ENCODE measurements at places on chromosomes 2 and 18.

DNA sequence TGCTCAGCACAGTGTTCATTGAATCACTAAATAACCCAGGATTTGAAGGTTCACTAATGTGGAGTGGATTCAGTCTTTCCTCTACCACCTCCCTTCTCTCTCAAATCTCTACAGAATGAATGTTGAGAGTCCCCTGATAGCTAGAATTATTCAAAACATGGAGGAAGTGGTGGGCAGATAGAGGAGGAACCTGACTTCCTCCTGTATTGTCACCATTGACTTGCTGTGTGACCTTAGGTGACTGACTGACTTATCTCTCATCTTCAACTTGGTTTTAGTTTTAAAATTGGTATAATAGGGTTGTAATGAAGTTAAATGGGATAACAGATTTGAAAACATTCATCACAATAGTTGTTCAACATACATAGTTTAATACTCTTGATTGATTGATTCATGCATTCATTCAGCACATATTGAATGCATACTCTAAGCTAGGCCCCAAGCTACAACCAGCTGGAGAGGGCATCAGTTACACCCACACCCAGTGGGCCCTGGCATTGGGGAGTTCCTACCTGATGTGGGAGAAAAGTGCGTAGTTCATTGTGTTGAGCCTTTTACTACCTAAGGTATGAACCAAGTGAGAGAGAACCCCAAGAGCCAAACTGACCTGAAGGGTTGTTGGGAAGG is 96.0 kb downstream of the WDR7 start:
- DNase-seq, result no peak

GRCh38 chr2:189849550-189849949 is 65.3 kb downstream of the PMS1 start:
- DNase-seq, result no peak

DNA sequence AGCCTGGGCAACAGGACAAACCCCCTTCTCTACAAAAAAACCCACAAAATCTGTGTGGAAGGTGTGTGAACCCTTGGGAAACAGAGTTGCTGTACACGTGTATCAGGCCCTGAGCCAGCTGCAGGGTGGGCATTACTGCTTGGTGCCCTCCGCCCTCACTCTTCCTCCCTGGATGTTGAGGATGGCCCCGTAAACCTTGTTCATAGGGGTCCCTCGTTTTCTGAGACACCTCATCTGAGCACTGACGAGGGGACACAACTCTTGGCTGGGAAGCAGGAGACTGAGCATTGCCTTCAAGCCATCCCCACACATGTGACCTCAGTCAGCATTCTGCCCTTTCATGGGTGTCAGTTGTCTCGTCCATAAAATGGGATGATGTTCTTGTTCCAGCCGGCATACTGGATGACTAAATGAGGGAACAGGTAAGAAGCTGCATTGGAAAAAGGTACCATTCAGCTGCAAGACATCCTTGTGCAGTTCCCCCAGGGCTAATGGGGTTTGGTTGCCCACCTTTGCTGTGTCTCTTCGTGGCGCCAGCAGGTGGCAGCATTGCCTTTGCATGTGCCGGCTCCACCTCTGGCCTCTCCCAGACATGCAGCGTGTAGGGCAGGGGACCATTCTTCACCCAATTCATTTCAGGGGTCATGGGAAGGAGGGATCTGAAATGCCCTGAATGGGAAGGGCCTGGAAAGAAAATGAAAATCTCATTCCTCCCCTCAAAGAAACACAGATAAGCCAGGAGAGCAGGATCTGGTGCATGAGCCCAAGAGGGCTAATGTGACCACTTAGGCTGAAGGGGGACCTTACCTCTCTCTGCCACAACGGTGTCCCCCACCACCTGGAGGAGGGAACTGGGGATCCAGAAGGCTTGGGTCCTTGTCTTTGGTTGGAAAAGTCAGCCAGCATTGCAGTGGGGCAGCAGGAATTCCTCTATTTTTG is 36.4 kb upstream of the HAAO start:
- peak; percentile 9 for DNase-seq

GRCh38 chr2:98643496-98644100 is 35.2 kb downstream of the UNC50 start:
- DNase-seq, result no peak

DNA sequence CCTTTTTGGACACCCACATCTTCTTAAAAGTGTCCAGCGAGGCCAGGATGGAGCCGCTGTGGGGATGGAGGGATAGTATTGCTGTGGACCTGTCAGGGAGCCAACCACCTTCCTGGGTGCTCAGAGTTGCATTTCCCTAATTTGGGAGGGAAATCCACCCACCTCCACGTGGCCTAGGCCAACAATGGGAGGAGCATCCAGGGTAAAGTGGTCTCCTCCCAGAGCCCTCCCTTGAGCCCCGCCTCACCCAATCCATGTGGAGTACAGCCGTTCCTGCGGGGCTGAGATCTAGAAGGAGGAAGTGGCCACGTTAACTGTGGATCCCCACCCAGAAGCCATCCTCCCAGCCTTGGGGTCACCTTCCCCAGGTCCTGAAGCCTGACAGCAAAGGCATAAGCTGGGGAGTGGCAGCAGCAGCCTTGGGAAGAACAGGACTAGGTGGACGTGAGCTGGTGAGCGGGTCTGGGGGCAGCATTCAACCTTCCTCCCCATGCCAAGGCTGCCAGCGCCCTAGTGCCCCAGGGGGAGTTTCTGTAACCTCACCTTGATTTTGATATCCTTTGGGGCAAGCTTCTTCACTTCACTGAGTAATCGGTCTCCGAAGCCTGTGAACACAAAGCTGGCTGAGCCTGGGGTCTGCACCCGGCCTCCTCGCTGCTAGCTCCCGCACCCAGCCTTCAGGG is 6.8 kb downstream of the ACTR1B start:
- DNase-seq, result no peak

DNA sequence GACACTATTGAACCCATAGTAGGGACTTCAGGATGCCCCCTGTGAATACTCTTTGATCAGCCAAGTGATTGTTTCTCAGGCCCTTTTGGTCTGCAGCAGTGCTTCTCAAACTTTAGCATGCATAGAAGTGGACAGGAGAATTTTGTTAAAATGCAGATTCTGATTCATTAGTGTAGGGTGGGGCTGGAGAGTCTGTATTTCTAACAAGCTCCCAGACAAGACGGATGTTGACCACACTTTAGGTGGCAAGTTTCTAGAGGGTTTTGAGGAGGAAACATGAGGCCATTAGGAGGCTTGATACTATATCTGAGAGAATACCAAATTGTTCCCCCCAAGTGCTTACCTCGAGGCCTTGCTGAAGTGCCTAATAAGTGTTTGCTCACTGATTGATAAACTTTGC is 317.9 kb downstream of the CLIP4 start:
- no peak for DNase-seq

DNA sequence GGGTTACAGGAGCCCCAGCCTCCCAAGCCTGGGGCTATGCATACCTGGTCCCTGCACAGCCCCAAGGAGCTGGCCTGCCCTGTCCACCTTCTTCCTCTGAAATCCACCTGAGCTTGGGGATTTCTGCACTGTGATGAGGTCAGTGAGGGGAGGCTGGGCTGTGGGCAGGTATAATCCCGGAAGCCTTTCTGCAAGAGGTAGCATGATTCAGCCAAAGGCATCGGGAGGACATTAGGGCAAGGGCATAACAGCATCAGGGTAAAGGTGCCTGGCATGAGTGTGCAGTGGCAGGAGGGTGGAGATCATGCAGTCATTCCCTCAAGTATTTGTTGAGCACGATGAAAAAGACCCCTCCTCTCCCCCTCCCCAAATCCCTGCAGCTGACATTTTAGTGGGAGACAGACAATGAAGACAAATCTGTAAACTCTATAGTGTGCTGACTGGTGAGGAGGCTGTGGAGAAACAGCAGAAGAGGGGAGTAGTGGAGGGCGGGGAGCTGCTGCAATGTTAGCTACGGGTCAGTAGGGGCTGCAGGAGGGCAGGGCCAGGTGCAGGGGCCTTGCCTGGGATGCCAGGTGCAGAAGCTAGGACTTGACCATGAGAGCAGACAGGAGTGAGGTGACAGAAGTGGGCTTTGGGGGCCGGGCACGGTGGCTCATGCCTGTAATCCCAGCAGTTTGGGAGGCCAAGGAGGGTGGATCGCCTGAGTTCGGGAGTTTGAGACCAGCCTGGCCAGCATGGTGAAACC is 18.7 kb downstream of the ZFP36L2 start:
- no peak for DNase-seq

GRCh38 chr2:41774011-41774605 is 273.7 kb upstream of the PKDCC start:
- no peak for DNase-seq

- no peak for DNase-seq
These were observed 49.2 kb upstream of the NEMP2 start for GRCh38 chr2:190583507-190584337.

DNA sequence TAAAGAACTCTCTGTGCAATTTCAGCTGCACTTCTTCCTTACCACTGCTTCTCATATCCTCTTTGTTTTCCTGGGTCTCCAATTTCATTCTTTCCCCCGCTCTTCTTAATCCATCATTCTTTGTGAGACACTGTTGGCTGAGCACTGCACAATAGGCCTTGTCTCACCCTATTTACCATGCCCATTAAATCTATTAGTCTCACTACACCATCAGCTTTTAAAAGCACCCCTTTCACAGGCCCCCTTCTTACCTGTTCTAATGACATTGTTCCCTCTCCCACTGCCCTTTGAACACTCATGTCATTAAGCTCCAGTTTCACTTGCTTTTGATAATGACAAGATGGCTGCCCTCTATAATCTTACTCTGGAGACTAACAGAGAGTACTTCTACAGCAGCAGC is 404.1 kb upstream of the ACVR2A start:
- peak; percentile 57 for DNase-seq

DNA sequence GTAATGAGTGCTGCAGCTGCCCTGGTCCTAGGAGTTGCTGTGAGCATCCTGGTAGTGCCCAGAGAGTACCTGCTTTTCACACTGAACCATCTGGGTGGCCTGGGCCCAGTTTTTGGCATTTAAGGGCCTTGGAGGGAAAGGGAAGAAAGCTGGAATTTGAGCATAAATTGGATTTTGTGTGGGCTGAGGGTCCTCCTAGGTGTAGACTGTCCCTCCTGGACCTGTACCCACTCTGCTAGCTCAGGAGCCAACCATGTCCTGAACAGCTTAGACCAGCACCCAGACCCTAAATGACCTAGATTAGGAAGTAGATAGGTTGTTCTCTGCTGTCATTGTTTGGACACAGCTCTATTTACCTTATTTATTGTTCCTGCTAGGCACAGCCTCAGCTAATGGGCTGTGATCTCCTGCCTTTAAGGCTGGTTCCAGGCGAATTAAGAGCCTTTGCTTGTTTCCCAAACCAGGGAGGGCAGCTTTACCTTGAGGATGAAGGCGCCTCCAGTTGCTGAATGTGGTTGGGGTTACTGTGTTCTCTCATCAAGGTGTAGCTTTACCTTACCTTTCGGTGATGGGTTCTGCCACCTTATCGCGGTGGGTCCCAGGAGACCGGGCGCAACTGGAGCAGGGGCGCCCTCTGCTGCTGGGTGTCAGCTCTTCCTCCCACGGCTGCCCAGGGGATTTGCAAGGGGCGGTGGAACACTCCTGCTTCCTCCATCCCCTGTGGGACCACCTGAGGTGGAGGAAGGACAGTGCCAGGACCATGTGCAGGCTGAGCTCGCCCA is 34.4 kb downstream of the ITGA6 start:
- DNase-seq, result no peak

DNA sequence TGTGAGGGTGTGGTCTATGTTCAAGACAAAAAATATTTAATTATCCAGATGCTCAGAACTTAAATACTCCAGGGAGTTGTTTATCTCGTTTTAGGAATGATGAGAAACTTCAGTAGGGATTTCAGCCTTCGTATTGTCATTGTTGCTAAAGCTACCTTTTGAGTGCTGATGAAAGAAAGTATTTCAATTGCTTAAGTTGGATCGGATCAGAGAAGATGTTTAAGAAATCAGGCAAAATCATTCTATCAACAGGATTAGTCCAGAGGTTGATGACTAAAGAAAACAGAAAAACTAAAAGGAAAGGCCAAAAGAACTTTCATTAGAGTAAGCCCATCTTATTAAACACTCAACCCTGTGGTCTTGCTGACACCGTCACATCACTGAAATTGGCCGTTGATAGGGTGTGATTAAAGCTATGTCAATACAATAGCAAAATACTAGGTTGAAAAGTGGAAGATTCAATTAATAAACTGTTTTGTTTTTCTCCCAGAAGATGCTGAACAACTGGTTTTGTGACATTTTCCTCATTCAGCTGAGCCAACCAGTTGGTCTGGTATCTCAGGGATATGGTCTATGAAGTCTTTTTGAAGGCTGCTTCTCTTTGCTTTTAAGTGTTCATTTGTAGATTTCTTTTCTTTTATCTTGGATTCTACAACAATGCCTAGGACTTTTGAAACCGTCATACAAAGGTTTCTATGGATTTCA is 551.7 kb downstream of the SLC4A3 start:
- DNase-seq, result no peak

- no peak for DNase-seq
These were observed 167.1 kb upstream of the RBMS1 start for GRCh38 chr2:160660741-160661140.

GRCh38 chr18:811892-812375 is at the start of gene YES1:
YES1 (minus strand) TSS chr18:812242; CDS start chr18:756827, 55,415 bp downstream.
- no peak for DNase-seq

DNA sequence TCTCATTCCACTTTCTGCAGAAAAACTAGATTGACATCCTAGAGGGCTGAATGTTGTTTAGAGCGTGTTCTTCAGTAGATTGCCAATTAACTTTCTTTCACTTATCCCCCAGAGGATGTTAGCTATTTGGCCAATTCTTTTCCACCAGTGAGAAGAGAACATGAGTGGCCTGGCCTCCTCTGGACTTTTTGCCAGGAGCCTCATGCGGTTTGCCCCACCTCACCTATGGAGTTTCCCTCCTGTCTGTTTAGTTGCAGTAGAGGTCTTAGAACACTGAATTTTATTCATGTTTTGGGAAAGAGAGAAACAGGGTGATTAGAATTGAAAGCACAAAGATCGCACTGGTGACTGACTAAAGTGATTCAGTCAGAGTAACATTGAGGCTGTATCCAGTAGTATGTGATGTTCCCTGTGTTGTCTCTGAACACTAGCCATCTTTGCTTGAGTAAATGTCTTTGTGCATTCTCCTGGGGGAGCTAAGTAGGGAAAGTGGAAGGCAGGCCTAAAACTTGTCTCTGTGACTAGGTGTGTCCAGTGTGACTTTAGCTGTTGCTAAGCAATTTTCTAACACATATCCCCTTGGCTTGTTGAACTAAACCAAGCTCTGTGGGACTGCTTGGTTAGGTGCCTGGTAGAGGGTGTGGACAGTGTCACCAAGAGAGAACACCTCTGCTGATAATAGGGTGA is 34.0 kb downstream of the UGP2 start:
- no peak for DNase-seq

- DNase-seq, result no peak
These were observed 103.9 kb downstream of the VIT start for GRCh38 chr2:36800381-36800780.

GRCh38 chr2:73859721-73860586 is 31.2 kb downstream of the STAMBP start:
- DNase-seq, result no peak

GRCh38 chr2:223262946-223263345 is 211.0 kb downstream of the KCNE4 start:
- no peak for DNase-seq

DNA sequence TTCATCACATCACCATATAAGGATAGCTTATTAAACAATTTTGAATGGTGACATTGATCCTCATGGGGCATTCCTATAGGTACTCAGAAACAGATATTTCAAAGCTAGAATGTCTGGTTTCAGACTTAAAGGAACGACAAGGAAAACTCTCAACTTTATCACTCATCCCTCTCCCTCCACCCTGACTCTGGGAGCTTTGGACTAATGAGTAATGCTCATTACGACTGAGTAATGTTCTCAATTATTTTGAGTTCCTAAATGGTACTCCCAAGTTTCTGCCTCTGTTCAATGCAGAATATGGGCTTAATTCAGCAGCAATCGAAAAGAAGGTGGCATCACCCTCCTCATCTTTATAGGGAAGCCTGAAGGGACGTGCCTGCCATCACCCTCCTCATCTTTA is 43.4 kb downstream of the RFX8 start:
- no peak for DNase-seq
